ENCODE measurements at places on chromosomes 2 and 18.
A peak's percentile ranks its signal among the peaks of the same experiment; 100 is the strongest.

- no peak for DNase-seq
- no peaks in the 10 kb centered on the region for H3K27me3 ChIP-seq
- H3K36me3 ChIP-seq, result no peaks in the 10 kb centered on the region
- peak overlapping the region; percentile 79 for H3K27ac ChIP-seq
- H3K4me3 ChIP-seq, result no peak overlapping the region
- peaks cover 37% of the 10 kb centered on the region for H3K4me1 ChIP-seq
Measured at GRCh38 chr18:51236225-51236624, 38.7 kb upstream of the MEX3C start.

DNA sequence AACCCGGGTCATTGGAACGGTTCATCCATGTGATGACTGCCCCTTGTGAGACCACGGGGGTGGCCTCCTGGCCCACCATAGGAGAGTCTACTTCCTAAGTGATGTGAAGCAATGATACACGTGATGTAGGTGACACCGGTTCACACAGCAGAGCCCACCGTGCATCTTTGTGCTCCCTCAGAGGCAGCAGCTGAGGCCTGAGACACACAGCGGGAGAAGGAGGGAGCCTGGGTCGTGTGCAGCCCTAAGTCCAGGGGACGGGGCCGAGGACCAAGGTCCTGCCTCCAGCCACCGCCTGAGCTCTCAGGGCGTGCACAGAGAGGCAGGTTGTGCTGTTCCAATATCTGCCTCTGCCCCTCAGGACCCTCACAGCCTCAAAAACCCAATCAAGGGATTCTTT lies 377.2 kb upstream of the SALL3 start:
- H3K27ac ChIP-seq, result no peak overlapping the region
- H3K4me1 ChIP-seq, result peaks cover 4% of the 10 kb centered on the region
- H3K4me3 ChIP-seq, result no peak overlapping the region

GRCh38 chr2:23657371-23657770 lies 269.6 kb downstream of the ATAD2B start:
- H3K4me3 ChIP-seq, result no peak overlapping the region
- H3K4me1 ChIP-seq, result peaks cover 13% of the 10 kb centered on the region

GRCh38 chr2:208654056-208654455 lies 247.5 kb downstream of the PTH2R start:
- H3K4me3 ChIP-seq, result no peak overlapping the region
- no peaks in the 10 kb centered on the region for H3K36me3 ChIP-seq
- no peak overlapping the region for H3K27ac ChIP-seq
- no peak for DNase-seq
- H3K4me1 ChIP-seq, result no peaks in the 10 kb centered on the region
- no peaks in the 10 kb centered on the region for H3K27me3 ChIP-seq

- no peaks in the 10 kb centered on the region for H3K36me3 ChIP-seq
- peak; percentile 35 for DNase-seq
- H3K4me3 ChIP-seq, result no peak overlapping the region
- H3K27ac ChIP-seq, result no peak overlapping the region
- H3K27me3 ChIP-seq, result no peaks in the 10 kb centered on the region
- peaks cover under 1% of the 10 kb centered on the region for H3K4me1 ChIP-seq
Measured at GRCh38 chr2:239055756-239056493, 208.0 kb downstream of the TWIST2 start.

- H3K4me1 ChIP-seq, result peaks cover 50% of the 10 kb centered on the region
- peak; percentile 46 for DNase-seq
- no peaks in the 10 kb centered on the region for H3K36me3 ChIP-seq
- no peak overlapping the region for H3K27ac ChIP-seq
- H3K27me3 ChIP-seq, result no peaks in the 10 kb centered on the region
Measured at GRCh38 chr2:73999881-74000597, 15.3 kb downstream of the TET3 start.

- no peaks in the 10 kb centered on the region for H3K4me1 ChIP-seq
- no peak for DNase-seq
- no peaks in the 10 kb centered on the region for H3K36me3 ChIP-seq
- H3K4me3 ChIP-seq, result no peak overlapping the region
- H3K27me3 ChIP-seq, result no peaks in the 10 kb centered on the region
Measured at GRCh38 chr2:182559623-182560022, 132.8 kb upstream of the PDE1A start.

- H3K27me3 ChIP-seq, result peaks cover 4% of the 10 kb centered on the region
- DNase-seq, result no peak
- H3K4me1 ChIP-seq, result no peaks in the 10 kb centered on the region
- no peak overlapping the region for H3K4me3 ChIP-seq
Measured at GRCh38 chr2:1979569-1979968, 235.3 kb upstream of the PXDN start.

GRCh38 chr2:177738461-177739235 lies 333.9 kb downstream of the PDE11A start:
- H3K27ac ChIP-seq, result no peak overlapping the region
- no peaks in the 10 kb centered on the region for H3K36me3 ChIP-seq
- H3K4me3 ChIP-seq, result no peak overlapping the region
- H3K4me1 ChIP-seq, result no peaks in the 10 kb centered on the region
- no peak for DNase-seq
- H3K27me3 ChIP-seq, result peaks cover 26% of the 10 kb centered on the region

- H3K4me3 ChIP-seq, result no peak overlapping the region
- H3K27ac ChIP-seq, result no peak overlapping the region
- H3K4me1 ChIP-seq, result peaks cover 6% of the 10 kb centered on the region
- H3K36me3 ChIP-seq, result peaks cover 19% of the 10 kb centered on the region
Measured at GRCh38 chr2:74155830-74156229, 8.1 kb upstream of the BOLA3 start.

- H3K27me3 ChIP-seq, result peaks cover 6% of the 10 kb centered on the region
- H3K36me3 ChIP-seq, result no peaks in the 10 kb centered on the region
- no peak overlapping the region for H3K4me3 ChIP-seq
Measured at GRCh38 chr2:237437566-237437965, 23.6 kb upstream of the COL6A3 start.

- H3K27ac ChIP-seq, result no peak overlapping the region
- H3K4me3 ChIP-seq, result no peak overlapping the region
- DNase-seq, result no peak
- no peaks in the 10 kb centered on the region for H3K27me3 ChIP-seq
Measured at GRCh38 chr2:179751163-179751809, 110.1 kb downstream of the ZNF385B start.

GRCh38 chr18:21777814-21778213 lies 37.2 kb downstream of the MIB1 start:
- no peak overlapping the region for H3K4me3 ChIP-seq
- H3K27me3 ChIP-seq, result no peaks in the 10 kb centered on the region
- no peaks in the 10 kb centered on the region for H3K4me1 ChIP-seq
- no peak for DNase-seq
- H3K27ac ChIP-seq, result no peak overlapping the region

DNA sequence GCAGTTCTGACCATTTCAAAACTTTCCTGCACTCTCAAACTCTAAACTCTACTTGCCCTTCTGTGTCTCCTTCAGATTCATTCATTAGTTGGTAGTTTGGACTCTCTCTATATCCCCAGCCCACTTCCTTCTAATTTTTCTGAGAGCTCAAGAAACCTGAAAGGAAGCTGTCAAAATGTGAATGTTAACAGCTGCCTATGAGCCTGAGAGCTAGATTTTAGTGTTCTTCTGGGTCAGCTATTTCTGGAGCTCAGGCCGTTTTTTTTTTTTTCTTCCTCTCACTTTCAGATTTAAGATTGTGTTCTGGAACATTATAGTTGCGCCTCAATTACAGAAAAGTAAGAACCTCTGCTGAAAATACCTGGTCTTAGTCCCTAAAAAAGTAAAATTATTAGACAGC lies 73.1 kb downstream of the RTN4 start:
- H3K36me3 ChIP-seq, result no peaks in the 10 kb centered on the region
- DNase-seq, result no peak
- H3K27me3 ChIP-seq, result no peaks in the 10 kb centered on the region
- peaks cover 46% of the 10 kb centered on the region for H3K4me1 ChIP-seq

DNA sequence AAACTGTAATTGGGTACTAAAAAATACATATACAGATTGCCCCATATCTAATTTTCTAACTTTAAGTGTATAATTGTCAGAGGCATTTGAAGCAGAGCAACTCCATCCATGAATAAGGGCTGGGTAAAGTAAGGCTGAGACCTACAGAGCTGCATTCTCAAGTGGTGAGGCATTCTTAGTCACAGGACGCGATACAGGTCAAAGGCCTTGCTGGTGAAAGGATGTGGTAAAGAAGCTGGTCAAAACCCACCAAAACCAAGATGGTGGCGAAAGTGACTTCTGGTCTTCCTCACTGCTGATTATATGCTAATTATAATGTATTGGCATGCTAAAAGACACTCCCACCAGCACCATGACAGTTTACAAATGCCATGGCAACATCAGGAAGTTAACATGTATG lies 50.0 kb downstream of the SLC8A1 start:
- no peaks in the 10 kb centered on the region for H3K27me3 ChIP-seq
- H3K4me1 ChIP-seq, result no peaks in the 10 kb centered on the region
- no peak overlapping the region for H3K27ac ChIP-seq

DNA sequence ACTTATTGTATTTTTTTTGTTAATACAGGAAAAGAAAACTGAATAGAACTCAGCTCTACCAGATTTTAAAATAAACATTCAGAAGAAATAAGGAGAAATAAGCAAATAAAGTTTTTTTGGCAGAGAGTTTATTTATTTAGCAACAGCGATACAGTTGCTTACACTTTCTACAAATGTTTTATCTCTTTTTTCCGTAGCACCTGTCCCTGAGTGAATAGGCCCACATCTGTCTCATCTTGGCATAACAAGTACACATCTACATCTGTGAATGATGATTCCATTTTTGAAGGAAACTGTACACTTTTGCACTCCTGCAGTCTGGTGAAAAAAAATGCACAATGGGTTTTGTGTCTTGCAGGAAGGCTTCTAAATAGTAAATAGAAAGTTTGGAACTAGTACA lies 783.6 kb upstream of the ZEB2 start:
- no peaks in the 10 kb centered on the region for H3K36me3 ChIP-seq
- H3K4me1 ChIP-seq, result peaks cover 5% of the 10 kb centered on the region
- peaks cover 8% of the 10 kb centered on the region for H3K27me3 ChIP-seq
- no peak for DNase-seq

DNA sequence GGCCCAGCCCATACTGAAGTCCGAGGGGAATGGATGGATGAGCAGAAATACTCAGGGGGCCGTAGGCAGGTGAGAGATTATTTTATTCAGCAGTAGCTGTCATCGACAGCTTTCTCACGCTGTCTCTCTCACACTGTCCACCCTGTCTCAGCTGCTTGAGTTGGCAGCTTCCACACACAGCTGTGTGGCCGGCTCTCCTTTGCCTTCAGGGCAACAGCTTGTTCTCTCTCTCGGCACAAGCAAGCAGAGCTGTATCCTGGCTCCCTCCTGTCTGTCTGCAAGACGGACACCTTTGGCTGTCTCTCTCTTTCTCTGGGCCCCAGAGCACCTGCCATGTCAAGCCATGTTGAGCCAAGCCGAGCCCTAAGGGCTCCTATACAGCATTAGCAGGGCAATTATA lies 9.8 kb upstream of the PAPOLG start:
- H3K36me3 ChIP-seq, result no peaks in the 10 kb centered on the region
- DNase-seq, result no peak
- no peaks in the 10 kb centered on the region for H3K27me3 ChIP-seq
- peak overlapping the region; percentile 65 for H3K4me3 ChIP-seq
- peaks cover 19% of the 10 kb centered on the region for H3K4me1 ChIP-seq

GRCh38 chr2:229514273-229514895 lies 200.0 kb downstream of the DNER start:
- H3K27ac ChIP-seq, result no peak overlapping the region
- DNase-seq, result no peak
- H3K36me3 ChIP-seq, result no peaks in the 10 kb centered on the region
- H3K4me1 ChIP-seq, result no peaks in the 10 kb centered on the region
- H3K4me3 ChIP-seq, result no peak overlapping the region

DNA sequence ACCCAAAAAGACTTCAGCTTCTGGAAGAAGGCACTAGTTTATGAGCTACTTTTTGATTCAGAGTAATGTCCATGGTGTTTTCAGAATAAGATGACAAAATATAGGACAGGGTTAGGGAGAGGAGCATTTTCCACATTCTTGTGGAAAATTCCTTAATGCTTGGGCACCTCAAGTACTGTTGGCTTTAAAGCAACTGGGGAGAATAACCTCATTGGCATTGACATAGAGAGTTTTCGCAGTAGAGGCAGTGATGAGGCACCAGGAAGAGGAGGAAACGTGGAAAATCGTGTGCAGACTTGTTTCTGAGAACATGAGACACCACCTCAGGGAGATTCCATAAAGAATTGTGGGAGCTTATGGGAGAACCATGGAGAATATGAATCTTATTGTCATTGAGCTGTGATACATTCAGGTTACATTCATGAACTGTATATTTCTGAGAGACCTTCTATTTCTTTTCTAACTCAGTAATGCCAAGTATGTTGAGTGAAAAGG lies 929.0 kb upstream of the NRXN1 start:
- peaks cover 4% of the 10 kb centered on the region for H3K36me3 ChIP-seq
- H3K4me1 ChIP-seq, result no peaks in the 10 kb centered on the region

DNA sequence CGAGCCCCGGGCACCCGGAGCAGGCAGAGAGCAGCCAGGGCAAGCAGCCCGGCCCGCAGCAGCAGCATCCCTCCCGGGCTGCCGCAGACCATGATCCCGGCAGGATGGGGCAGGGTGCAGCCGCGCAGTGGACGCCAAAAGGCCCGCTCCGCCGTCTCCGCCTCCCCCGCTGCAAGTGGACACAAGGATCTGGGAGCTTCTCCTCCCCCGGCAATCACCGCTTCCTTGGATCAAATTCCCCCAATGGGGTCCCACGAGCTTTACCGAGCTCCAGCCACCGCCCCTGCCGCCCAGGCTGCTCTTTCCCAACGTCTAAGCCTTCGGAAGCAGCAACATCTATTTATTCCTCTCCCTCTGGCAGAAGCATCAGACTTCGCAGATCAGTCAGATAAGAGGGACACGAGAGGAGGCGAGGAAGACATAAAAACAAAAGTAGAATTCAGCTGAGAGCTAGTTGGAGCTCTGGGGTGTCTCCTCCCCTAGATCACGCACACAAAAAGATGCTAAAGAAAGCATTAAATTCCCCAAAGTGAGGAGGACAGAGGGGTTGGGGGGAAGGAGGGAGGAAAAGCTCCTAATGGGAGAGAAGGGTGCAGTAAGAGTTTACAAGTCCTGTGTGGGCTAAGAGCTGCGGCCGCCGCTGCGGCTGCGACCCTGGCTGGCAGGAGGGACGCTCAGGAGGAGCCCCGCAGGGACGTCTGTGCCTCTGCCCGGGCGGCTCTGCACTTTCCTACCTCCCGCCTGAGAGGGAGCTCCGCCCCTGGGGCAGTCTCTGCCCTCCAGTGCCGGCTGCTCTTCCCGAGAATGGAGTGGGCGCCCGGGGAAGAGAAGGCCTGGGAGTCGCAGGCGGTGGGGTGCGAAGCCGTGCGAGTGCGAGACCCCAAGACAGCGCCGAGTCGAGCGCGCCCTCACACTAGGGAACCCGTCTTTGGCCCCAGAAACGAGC lies at the start of gene FRZB:
Gene FRZB, minus strand, starts transcription at position 177 of the 946 bp plus-strand sequence. Its CDS starts 85 bp downstream, at position 92.
- peaks cover 27% of the 10 kb centered on the region for H3K27me3 ChIP-seq
- peaks cover 3% of the 10 kb centered on the region for H3K4me1 ChIP-seq
- DNase-seq, result no peak
- no peak within 1 kb of the TSS for H3K27ac ChIP-seq
- peak within 1 kb of the TSS; percentile 38 for H3K4me3 ChIP-seq

DNA sequence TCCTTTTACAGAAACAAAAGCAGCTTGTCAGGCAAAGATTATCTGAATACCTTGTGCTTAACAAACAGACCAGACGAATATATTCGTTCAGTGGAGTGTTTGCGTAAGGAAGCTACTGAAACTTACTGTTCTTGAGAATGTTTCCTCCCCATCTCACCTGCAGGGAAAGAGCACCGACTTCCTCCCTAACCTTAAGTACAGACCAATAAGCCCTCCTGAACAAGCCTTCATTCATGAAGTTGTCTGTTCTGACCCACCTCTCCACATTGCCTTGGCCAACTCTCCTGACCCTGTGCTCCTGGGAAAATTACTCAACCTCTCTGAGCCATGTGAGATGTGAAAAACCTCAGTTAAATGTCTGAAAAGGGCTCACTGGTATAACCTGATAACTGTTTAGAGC lies 35.2 kb downstream of the STK39 start:
- H3K4me1 ChIP-seq, result peaks cover 59% of the 10 kb centered on the region
- no peak for DNase-seq
- H3K27ac ChIP-seq, result peak overlapping the region; percentile 90
- peak overlapping the region; percentile 65 for H3K4me3 ChIP-seq
